ENCODE measurements at places on chromosomes 4 and X.

DNA sequence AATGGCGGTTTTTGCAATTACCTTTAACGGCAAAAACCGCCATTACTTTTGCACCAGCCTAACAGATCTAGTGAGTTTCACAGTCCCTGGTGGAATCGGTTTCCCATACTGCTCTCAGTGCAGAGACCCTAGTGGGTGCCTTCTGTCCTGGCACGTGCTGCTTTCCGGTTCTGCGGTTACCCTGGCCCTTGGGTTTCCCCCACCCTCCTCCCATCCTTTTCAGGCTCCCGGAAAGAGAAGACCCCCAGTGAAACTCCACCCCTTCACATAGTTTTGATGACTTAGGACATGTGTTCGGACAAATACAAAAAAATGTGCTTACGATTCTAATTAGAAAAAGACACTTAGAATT, 36.9 kb downstream of the NLGN3 start:
- DNase-seq: no peak

GRCh38 chrX:135632353-135632752, 81.1 kb upstream of the CT45A1 start:
- no peak for DNase-seq

GRCh38 chrX:39953879-39954278, 143.9 kb downstream of the BCOR start:
- no peak for DNase-seq

- no peak for DNase-seq
Measured at GRCh38 chr4:100106982-100107381, 83.3 kb downstream of the DDIT4L start.

- DNase-seq: no peak
Measured at GRCh38 chr4:26175006-26175786, 145.6 kb upstream of the RBPJ start.

Data from AG04449 (cell line).